RCC 7860 (cell line): ENCODE measurements at places on chromosomes 7 and 10.
A peak's percentile ranks its signal among the peaks of the same experiment; 100 is the strongest.

DNA sequence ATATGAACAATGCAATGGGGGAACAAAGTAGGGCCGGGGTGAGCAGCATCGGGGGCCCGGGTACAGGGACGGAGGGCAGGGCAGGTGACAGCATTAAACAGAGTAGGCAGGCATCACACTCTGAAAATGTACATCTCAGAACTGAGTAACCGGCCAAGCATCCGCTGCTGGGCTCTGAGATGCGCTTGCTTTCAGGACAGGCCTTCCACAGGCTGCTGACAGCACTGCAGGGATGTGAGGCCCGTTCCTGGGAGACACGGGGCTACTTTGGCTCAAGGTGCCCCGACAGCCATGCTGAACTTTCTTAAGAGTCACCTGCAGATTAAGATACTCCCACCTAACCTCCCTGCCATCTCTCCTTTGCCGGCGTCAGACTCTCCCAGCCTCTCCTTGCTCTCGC, 64.3 kb upstream of the FGFR2 start:
- DNase-seq: no peak

DNA sequence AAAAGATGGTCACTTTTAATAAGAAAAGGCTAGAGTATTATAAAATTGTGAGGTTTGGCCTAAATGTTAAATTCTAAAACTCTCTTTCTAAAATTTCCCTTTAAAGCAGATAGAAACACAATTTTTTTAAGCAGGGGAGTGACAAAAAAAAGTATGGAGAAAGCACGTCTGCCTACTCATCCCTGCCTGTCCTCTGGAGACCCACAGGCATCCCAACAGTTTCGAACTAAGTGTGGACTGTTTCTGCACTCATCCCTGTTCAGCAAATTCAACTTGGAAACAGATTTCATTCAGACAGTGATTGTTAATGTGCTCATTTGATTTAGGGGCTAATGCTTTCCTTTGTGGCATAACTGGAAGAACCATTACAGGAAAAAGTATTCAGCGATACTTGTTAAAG, 192.6 kb upstream of the CXCL12 start:
- no peak for DNase-seq

DNA sequence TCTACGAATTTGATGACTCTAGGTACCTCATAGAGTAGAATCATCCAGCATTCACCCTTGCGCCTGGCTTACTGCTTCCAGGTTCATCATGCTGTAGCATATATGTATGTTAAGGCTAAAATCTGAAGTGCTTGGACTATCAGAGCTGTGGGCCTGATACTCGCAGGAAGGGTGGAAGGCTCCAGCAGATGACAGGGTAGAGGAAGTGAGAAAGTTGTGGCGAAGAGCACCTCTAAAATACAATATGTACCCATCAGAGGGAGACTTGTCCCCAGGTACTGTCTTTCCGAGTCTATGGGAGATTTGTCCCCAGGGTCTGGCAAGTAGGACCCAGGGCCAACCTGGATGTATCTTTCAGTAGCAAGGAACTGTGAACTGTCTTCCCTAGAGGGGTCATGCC, 48.1 kb upstream of the PLEKHA1 start:
- no peak for DNase-seq

DNA sequence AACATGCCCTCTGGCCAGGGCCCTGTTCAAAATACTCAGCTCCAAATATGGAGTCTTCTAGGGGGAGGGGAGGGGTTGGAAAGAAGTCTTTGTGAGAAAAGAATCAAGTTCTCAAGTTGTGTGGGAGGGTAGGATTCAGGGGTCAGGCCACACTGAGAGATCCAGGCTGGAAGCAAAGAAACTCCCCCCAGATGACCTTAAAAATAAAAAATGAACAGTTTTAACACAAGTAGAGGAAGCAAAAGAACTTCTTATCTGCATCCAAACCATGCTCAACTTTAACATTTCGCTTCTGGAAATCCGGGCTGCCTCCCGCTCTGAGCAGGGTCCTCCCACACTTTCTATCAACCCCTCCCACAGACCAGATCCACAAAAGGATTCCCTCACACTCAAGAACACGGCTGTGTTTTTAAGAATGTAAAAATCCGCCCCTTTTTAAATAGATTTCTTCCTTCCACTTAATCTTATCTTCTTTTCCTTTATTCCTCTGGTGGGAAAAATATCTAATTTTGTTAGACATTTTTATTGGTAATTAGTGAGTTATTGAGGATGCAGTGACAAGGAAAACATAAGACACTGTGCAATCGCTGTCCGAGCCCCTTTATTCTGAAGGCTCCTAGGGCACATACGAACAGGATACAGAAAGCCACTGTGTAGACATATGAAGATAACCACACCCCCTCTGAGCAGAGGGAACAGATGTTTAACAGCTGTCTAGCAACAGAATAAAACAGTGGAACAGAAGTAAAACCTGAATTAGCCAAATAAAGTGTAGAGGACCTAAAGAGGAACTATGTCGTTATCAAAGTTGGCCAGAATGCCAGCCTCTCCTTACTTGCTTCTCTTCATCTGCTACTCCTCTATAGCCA, 43.8 kb downstream of the CYTH3 start:
- no peak for DNase-seq

DNA sequence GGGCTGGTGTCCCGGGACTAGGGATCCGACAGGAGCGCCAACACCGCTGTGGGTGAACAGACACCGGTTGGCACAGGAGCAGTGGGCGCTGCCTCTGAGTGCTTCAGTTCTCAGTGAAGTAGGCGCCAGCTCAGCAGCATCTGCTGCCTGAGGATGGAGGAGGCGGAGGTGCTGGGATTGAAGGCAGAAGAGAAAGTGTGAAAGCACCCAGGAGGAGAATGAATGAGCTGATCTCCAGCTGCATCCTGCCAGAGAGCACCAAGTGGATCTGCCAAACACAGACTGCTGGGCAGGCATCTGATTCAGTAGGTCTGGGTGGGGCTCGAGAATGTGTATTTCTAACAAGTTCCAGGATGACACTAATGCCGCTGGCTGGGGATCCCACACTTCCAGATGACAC, 74.5 kb downstream of the LANCL2 start:
- DNase-seq: no peak

DNA sequence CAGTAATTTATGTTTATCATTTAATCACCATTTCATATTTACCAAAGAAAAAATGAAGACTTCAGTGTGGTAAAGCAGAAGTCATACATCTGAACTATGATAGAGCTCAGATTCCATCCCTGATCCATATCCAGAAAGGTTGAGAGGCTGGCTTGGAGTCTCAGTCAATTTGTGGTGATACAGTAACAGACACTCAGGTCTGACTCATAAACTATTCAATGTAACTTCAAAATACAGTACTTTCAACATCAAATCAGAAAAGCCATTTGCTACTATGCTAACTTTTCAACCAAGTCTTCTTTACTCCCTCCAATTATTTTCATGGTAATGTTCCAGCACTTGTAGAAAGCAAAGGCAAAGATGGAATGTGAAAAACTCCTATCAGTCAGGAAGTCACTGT, 190.4 kb downstream of the HDAC9 start:
- DNase-seq: no peak

DNA sequence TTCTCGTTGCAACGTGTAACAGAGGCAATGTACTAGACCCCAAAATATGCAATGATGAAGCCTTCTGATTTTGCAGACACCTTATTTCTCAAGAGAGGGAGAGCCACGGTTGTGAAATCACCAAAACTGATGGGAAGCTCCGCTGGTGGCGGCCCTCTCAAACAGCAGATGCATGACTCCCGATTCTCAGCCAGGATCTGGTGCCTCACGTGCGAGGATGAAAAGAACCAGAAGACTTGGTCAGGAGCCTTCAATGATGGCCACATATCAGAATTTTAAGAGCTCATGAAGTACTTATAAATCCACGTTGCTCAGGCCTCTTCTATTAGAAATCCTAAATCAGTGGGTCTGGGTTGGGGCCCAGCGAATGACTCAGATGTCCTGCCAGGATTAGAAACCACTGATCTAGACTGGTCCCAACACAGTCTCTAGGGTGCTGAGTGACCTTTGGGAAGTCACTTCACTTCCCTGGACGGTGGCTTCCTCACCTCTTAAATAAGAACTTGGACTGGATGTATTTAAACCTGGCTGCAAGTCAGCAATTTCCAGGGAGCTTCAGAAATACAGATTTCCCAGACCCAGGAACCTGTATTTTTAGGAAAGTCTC, 41.9 kb upstream of the FAM180A start:
- no peak for DNase-seq

- no peak for DNase-seq
Observed at GRCh38 chr7:84746353-84746752, 440.5 kb downstream of the SEMA3D start.

- no peak for DNase-seq
Observed at GRCh38 chr10:127992376-127992775, 85.5 kb downstream of the PTPRE start.

GRCh38 chr7:125149151-125149550, 219.5 kb upstream of the POT1 start:
- no peak for DNase-seq

DNA sequence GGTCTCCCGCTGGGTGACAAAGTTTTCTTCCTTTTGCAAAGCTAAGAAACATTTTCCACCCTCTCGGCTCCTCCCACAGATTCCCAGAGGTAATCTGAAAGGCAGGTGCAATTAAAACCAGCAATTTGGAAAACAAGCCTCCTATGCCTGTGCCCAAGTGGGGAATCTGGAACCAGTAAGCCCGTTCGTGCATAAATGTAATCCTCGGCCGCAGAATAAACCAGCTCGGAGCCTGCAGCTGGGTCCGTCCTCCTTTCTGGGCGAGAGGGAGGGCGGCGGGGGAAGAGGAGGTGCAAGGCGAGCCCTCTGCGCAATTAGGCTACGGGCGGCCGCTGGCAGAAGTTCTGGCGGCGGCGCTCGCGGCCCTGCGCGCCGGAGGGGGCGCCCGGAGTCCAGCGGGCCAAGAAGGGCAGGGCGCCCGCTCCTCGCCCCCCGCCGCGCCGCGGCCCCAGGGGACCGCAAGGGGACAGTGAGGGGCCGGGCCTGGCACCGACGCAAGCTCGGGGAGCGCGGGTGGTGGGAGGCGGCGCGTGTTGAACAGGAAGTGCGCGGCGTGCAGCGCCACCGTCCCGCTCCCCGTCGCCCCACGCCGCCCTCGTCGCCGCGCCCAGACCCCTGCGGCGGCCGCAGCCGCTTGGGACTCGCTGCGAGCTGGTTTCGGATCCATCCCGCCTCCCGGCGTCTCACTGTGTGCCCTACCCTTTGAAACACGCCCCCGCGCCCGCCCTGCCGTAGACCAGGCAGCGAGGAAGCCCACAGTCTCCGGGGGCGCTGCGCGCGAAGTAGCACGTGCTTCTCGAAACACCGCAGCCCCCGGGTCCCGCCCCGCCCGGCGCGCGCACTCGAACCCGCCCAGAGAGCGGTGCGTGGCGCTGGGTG, at the start of gene PRKAG2:
Gene PRKAG2, minus strand, starts transcription at position 217 of the 879 bp plus-strand sequence. CDS start 495 bp downstream, outside the sequence.
- DNase-seq: no peak

GRCh38 chr10:61779950-61780659, 117.4 kb downstream of the CABCOCO1 start:
- DNase-seq: peak; percentile 83

DNA sequence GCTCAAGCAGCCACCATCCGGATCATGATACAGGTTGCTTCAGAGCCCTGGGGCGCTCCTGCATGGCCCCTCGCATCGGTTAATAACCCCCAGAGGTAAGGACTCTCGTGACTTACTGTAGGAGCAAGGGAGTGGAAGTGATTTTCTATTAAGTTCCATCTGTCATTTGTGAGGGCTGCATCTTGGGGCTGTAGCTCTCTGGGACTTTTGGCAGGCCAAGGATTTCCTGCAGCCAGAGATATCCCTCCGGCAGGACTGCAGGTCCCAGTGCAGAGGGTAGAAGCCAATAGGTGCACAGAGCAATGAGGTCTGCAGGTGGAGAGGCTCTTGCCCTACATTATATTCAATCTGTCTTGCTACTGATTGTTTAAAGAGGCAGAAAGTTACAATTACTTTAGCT, 356.8 kb upstream of the ADARB2 start:
- DNase-seq: no peak

DNA sequence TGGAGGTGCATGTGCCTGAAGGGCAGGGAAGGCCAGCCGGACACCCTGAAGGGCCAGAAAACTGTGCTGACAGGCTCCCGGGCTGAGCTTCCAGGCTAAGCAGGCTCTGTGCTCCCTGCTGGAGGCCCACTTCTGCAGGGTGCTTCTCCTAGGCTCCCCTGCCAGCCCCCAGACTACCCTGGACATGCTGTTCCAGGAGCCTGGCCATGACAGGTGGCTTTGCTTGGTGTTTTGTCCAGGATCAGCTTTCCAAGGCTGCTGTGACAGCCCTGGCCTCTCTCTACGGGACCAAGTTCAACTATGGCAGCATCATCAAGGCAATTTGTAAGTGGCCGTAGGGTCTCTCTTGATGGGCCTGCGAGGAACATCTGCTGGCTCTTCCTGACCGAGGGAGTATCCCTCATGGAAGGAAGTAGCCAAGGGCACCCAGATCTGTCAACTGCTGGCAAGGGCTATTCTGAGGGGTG, 5.3 kb downstream of the CPA1 start:
- no peak for DNase-seq

- DNase-seq: peak; percentile 59
Observed at GRCh38 chr7:158602905-158603772, 15.5 kb upstream of the PTPRN2 start.

- no peak for DNase-seq
Observed at GRCh38 chr10:132748545-132749370, 37.2 kb downstream of the NKX6-2 start.

DNA sequence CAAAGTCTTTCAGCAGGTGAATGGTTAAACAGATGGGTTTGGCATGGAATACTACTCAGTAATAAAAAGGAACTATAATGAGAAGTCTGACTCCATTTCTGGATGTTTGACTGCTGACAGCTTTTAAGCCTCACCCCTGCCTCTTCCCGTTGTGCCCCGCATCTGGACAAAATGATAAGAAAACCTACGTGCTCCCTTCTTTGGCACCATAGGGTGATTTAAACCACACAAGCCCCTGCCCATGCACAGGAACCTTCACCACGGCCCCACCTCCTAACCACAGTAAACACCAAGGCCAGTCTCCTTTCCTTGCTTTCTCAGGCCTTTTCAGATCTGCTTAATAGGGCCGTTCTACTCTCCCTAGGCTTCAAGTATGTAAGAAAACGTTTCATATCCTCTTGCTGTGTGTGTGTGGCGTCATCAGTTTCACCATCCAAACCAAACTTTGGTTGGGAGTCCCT, 47.1 kb upstream of the UBN2 start:
- DNase-seq: no peak

- DNase-seq: no peak
Observed at GRCh38 chr10:11005725-11006427, 11.8 kb upstream of the CELF2 start.

- DNase-seq: no peak
Observed at GRCh38 chr10:126233182-126234148, 154.8 kb downstream of the ADAM12 start.

DNA sequence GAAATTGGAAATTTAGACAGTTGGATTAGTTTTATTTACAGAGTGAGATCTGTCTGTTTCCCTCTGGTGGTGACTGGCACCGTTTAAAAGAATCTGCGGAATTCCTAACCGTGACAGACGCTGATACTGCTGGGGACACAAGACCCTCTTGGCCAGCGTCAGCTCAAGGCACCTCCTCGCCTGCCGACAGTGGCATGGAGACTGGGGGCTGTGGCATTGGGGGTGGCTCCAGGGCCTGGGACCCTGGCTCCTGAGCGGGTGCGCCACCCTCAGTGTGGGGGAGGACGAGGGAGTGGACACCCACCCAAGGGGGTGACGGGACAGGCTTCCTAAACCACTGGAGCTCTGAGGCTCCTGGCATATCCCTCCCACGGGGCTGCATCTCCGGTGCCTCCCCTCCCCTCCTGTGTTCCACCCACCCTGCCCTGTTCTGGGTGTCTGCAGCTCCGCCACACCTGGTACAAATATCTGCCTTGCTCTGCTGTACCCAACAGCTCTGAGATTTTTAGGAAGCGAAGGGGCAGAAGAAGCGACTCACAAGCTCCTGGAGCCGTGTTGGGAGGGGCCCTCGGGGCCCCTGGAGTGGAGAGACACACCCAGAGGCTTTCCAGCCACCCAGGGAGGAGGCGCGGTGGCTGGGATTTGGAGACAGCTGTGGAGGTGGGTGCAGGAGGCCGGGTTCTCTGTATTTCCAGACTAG, 178.7 kb downstream of the DNAJB6 start:
- DNase-seq: no peak
